Suprapubic skin (tissue), 4 donors: ENCODE measurements at places on chromosomes 3 and 15.

- DNase-seq: no peak
Observed at GRCh38 chr3:149291178-149291577, 42.3 kb downstream of the TM4SF18 start.

DNA sequence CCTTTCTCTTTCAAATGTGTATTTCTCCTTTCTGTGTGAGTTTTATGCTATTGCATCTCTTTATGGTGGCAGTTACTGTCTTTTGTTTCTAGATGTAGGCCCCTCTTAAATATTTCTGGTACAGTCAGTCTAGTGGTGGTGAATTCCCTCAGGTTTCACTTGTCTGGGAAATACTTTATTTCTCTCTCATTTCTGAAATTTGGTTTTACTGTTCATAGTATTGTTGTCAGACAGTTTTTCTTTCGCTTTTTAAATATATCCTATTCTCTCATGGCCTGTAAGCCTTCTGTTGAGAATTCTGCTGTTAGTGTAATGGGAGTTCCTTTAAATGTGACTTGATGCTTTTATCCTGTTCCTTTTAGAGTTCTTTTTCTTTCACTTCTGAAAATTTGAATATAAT, 874.0 kb downstream of the PLOD2 start:
- DNase-seq: no peak

DNA sequence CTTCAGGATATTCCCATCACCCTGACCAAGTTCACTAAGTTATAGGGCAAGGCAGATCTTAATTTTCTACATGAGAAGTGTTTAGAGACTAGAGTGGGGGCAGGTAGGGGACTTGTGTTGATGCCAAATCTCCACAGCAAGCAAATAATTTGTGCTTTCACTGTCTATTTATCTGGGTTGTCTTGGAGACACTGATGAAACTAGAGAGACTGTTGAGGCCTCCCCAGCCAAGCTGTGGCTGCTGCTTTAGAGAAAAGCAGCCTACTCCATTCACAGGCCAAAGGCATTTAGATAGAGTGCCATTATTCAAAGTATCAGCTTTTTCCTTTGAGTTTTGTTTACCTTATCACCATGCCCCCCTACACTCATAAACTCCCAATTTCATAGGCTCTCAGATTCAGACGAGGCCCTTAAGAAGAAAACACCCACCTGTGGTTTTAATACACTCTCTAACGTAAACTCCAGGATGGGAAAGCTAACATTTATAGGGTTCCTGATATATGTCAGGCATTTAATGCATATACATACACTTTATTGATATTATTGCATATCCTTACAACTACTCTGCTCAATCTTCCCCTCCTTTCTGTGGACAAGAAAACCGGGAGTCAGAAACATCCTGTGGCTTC, 130.4 kb upstream of the FOXB1 start:
- no peak for DNase-seq

DNA sequence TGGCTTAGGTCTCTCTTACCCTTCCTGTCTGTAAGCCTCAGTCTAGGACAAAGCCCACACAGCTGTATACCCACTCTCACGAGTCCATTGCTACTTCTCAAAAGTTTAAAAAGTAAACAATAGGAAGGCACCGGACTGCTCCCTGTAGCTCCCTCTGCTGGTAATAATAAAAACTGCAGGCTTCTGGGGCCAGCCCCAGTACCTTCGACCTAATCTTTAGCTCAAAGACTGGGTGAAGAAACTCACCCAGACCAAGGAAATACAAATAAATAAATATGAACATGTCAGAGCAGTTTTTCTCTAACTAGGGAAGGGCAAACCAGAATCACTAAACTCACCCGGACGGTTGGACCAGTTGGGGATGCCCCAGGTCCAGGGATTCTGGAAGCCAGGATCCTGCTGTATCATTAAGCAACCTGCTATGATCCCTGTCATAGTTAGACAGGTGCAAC, 5.0 kb downstream of the FAM219B start:
- no peak for DNase-seq

DNA sequence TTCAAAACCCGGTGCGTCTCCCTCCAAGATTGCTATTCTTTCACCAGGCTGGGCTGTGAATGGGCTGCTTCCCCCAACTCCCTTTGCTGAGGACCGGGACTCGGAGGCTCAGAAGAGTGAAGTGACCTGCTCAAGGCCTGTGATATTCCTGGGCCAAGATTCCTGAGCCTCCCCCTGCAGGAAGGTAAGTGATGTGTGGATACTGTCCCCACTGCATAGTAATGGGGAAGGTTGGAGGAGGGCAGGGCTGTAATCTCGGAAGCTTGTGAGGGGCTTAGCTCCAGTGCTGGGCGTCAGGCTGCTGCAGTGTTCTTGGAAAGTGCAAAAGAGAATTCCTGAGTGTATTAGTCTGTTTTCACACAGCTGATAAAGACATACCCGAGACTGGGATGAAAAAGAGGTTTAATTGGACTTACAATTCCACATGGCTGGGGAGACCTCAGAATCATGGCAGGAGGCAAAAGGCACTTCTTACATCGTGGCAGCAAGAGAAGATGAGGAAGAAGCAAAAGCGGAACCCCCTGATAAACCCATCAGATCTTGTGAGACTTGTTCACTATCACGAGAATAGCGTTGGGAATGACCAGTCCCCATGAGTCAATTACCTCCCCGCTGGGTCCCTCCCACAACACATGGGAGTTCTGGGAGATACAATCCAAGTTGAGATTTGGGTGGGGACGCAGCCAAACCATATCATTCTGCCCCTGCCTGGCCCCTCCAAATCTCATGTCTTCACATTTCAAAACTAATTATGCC, 67.6 kb downstream of the EFCAB12 start:
- no peak for DNase-seq

DNA sequence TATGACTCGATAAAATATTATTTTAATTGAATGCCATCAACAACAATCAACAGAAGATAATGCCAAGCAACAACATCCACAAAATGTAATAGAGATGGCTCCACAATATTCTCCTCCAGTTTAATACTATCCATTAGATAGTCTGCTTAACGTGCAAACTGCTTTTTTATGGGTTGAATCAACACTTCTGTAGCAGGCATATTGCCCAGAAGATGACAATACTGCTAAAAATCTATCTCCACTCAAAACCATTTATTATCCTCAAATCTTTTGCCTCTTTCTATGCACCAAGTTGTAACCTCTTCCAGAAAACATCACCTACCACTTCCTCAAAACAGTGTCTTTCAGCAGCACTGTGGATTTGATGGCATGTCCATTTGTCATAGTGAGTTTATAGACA, 295.7 kb upstream of the LMCD1 start:
- DNase-seq: no peak

DNA sequence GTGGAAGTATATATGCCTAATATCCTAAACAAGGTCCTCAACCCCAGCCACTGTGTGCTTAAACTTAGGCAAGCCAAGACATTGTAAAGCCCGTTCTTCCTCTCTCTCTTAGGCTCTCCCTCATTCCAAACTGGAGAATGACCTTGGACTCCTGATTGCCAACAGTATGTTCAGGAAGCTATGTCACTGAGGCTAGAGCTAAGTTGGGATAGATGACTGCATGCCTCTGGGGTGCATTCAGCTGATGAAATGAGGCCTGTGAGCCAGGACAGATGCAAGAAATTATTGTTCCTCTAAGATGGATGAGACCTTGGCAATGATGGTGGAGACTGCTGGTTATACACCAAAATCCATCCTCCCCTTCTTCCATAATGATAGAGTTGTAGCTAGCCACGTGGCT, 27.9 kb upstream of the TBC1D21 start:
- DNase-seq: no peak

DNA sequence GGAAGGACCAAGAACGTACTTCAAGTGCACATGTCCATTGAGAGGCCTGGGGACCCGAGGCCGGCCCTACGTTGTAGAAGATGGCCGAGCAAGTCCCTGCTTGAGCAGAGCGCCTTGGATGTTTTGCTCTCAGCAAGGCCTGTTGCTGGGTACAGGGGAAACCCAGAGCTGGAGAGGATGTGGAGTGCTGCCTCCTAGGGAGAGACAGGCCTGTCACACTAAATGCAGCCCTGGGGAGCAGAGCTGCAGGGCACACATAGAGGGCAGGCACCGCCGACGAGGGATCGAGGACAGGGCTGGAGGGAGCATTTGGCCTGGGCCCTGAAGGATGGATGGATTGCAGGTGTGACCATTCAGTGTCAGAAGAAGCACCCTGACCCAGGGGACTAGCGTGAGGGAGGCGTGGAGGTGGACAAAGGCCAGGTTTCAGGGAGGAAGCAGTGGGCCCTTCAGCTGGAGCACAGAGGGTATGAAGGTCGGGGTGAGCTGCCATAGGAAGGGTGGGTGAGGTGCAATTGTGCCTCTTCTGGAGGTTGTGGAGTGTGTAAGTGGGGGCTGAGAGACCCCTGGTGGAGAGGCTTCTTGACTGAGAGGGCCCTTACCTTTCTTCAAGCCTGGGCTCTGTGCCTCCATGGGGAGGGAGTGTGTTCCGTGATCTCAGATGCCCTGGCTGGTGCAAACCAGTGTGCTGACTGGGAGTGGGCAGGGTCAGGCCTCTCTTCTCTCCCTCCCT, 142.4 kb downstream of the CHDH start:
- DNase-seq: no peak

- DNase-seq: no peak
Observed at GRCh38 chr3:189320511-189320910, 148.7 kb downstream of the TPRG1 start.

- DNase-seq: no peak
Observed at GRCh38 chr3:124402791-124403190, 327.5 kb upstream of the UMPS start.

GRCh38 chr3:47542471-47543173, 29.1 kb upstream of the ELP6 start:
- DNase-seq: no peak

DNA sequence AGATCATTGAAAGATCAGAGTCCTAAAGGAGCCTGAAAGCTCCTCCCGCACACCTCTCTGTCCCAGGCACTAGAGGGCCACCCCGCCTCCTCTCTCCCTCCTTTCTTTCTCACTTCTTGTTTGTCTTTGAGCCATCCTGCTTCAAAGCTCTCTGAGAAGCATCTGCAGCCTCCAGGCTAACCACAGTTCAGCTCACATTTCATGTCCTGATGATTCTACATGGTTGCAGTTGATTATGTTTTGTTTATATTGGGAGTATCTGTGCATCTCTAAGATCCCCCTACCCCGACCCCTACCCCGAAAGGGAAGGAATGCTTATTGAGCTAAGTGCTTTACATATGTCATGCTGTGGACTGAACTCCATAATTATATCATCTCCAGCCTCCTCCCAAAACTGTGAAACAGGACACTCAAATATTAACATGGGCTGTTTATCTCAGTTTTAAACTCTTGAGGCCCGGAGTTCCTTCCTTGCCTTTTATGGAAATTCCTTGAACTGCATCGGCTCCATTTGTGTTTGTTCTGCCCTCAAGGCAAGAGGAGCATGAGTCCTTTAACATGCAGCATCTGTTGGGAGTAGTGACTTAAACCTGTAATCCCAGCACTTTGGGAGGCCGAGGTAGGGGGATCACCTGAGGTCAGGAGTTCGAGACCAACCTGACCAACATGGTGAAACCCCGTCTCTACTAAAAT, 30.9 kb downstream of the MGLL start:
- DNase-seq: peak; percentile 52

- DNase-seq: no peak
Observed at GRCh38 chr3:32184187-32184730, 54.2 kb upstream of the CMTM8 start.

GRCh38 chr3:123024056-123024455, 3.5 kb downstream of the SEMA5B start:
- no peak for DNase-seq

GRCh38 chr3:26237036-26237682, 385.4 kb upstream of the LRRC3B start:
- no peak for DNase-seq

DNA sequence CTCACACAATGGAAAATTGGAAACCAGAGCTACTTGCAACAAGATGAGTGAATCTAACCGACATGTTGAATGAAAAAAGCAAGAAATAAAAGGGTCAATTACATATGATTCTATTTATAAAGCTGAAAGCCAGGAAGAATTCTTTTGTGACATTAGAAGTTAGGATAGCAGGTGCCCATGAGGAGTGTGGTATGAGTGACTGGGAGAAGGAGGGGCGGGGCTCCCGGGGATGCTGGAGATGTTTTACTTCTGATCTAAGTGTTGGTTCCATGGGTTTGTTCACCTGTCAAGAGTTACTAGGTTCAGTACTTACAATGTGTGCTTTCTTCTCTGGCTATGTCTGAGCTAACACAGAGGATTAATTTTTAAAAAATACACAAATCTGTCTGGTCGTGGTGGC, 60.8 kb downstream of the NSMCE3 start:
- no peak for DNase-seq

DNA sequence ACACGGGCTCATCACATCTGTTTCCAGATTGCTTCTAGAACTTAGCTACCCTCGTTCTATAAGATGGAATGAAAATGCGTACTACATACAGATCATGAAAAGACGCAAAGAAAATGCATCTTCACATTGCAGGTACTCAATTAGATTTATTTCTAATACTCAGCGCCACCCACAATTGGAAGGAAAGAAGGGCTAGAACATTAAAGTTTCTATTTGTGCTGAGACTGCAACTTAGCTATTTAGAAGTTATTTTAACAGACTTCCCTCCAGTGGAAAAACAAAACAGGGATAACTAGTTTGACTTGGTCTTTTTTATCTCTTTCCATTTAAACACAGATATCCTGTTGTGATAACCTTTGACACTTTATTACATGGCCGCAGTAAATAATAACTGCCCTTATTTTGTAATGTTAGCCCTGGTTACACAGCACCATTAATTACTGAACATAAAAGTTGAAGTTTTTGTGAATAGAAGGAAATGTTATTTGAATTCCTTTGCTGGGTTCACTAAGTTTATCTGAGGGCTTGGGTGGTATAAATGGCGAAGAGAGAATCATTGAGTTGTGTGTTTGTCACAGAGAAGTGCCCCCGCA, 86.9 kb upstream of the SLC25A26 start:
- DNase-seq: no peak
